ENCODE measurements at places on chromosomes 4 and X.
A peak's percentile ranks its signal among the peaks of the same experiment; 100 is the strongest.

GRCh38 chr4:38976308-38976707 is 55.9 kb downstream of the TMEM156 start:
- DNase-seq = no peak

DNA sequence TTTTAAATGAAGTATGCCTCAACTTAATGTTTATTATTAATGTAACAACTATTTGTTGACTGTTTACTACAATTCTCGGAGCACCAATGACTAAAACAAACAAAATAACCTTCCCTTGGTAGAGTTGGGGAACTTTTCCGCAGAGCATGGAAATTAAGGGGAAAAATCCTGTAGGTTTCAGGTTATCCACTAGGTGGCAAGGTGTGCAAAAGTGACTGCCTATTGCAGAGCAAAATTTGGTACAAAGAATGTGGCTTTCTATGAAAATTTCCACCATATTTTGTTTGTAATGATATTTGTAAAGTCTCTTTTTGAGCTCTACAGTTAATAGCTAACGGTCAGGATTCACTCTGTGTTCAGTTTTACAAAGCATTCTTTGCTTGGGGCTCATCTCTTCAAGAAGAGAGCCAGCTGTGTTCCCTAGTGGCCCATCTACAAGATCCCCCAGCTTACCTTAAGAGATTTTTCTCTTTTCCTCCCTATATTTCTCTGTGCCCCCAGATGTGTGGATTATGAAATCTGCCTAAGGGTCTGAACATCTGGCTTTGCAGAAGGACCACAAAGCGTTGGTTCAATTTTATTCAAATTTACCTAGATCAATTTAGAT is 61.1 kb downstream of the FBXO8 start:
- no peak for DNase-seq

- no peak for DNase-seq
Measured at GRCh38 chrX:15829217-15829616, 25.4 kb downstream of the AP1S2 start.

GRCh38 chr4:69859140-69859685 is 732 bp downstream of the SULT1E1 start:
- DNase-seq = no peak

- peak; percentile 57 for DNase-seq
Measured at GRCh38 chr4:128512161-128512560, 224.5 kb upstream of the PGRMC2 start.

GRCh38 chrX:152632445-152633097 is 5.1 kb upstream of the GABRQ start:
- peak; percentile 5 for DNase-seq

DNA sequence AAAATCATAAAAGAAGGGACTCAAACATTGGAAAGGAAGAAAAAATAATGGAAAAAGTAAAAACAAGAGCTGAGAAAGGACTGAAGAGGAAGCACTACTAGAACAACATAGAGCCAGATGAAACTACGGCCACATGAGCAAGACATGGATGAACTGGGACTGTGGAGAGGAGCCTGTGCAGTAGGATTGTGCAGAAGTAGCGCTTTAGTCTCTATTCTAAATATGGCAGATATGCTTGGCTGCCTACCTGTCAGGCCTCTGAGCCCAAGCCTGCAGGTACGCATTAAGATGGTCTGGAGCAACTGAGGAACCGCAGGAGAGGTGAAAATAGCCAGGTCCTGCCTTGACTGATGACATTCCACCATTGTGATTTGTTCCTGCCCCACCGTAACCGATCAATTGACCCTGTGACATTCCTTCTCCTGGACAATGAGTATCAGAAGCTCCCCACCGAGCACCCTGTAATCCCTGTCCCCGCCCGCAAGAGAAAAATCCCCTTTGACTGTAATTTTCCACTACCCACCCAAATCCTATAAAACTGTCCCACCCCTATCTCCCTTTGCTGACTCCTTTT is 154.3 kb downstream of the CAMK2D start:
- DNase-seq = no peak

- no peak for DNase-seq
Measured at GRCh38 chr4:62871078-62871477, 1538.2 kb downstream of the TECRL start.

GRCh38 chrX:55119712-55120111 is 30.9 kb downstream of the PAGE2 start:
- DNase-seq = no peak

DNA sequence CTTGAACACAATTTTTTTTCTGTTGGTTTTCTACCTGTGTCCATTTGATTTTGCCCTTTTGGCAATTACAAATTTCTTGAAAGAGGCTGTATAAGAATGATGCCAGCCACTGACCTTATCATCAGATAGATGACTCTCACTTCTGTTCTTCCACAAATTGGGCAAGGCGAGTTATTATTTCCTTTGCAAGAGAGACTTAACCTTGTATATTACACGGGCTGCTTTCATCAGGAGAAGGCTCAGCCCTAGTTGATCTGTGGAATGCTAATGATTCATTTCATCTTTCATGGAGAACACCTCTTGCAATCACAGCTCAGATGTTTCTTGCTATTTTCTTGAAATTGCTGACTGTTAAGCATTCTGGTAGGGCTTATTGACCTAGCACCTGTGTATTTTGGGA is 1155.4 kb downstream of the STIM2 start:
- no peak for DNase-seq

DNA sequence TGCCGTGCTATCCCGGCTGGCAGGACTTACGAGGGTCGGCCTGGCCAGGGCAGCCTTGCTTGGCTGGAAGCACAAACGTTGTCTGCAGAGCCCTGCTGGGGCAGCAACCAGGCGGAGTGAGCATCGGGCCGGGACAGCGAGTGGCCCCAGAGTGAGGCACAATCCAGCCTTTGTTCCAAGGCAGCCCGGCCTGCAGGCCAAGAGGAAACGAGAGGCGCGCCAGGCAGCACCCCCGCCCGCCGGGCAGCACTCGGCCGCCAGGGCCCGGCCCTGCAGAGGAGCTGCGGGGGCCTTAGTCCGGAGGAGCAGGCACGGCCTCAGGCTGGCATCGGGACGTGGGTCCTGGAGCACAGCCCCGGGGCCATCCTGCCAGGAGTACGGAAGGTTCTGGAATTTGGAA is 24.1 kb downstream of the FGFRL1 start:
- DNase-seq = no peak

DNA sequence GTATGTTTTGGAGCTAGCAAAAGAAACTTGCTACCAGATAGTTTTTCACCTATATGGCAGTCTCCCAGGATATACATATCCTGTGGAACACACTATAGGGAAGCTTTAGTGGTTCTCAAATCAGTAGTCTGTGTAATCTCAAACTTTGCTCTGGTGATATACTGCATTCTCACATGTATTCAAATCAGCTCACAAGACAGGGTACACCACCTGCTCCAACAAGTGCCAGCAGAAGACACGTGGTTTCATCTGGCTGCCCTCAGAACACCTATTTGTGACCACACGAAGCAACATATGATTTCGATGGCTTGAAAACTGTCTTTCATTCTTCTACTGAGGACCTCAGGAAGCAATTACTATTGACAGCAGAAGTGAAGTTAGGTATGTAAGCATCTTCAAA is 37.7 kb downstream of the BCLAF3 start:
- no peak for DNase-seq

DNA sequence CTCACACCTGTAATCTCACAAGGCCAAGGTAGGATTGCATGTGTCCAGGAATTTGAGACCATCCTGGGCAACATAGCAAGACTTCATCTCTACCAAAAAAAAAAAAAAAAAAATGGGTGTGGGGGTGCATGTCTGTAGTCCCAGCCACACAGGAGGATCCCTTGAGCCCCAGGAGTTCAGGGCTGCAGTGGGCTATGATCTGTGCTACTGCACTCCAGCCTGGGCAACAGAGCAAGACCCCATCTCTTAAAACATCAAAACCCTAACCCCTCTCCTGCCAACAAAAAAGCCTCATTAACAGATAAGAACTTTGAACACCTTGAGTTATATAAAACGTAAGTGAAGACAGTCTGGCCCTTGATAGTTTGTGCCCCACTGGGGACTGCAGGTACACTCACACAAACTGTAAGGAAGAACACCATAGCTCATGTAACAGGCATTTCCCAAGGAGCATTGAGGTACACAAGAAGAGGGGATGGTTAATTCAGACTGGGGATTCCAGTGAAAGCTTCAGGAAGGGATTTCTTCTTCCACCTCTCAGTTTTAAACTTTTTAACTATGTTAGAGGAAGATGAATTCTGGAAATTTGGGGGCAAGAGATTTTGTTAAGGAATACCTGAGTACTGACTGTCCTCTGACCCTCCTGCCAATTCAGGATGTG is 34.7 kb downstream of the RBPJ start:
- no peak for DNase-seq

GRCh38 chrX:103861200-103861599 is 29.1 kb upstream of the RAB9B start:
- DNase-seq = no peak

- DNase-seq = no peak
Measured at GRCh38 chr4:37953620-37954293, 6.4 kb upstream of the PTTG2 start.

DNA sequence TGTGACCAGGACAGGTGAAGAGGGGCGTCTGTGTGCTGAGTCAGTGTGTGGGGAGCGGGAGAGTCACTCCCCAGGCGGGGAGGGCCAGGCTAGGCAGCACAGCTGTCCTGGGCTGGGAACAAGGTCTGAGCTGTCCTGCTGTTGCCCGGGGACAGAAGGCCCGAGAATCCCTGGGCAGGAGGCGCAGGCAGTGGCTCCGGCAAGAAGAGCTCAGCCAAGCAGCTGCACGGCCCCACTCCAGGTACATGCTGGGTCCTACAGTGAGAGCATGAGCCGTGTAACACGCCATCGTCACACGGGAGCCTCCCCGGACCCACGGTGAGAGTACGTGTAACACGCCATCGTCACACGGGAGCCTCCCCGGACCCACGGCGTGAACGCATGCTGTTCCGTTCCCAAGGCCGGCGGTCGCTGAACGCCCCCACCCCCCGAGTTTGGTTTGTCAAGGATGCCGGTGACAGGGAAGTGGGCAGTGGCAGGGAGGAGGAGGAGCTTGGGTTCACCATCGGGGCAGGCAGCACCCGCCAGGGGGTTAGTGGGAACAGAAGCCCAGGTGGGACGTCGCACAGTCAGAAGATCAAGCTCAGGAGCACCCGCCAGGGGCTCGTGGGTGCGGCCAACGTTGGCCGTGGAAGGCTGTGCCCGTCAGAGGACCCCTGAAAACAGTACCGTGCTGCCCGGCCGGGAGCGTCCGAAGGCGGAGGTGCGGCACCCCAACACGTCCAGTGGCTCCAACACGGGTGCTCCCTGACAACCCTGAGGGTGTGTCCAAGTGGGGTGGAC is 15.6 kb downstream of the PPP2R3B start:
- DNase-seq = no peak

DNA sequence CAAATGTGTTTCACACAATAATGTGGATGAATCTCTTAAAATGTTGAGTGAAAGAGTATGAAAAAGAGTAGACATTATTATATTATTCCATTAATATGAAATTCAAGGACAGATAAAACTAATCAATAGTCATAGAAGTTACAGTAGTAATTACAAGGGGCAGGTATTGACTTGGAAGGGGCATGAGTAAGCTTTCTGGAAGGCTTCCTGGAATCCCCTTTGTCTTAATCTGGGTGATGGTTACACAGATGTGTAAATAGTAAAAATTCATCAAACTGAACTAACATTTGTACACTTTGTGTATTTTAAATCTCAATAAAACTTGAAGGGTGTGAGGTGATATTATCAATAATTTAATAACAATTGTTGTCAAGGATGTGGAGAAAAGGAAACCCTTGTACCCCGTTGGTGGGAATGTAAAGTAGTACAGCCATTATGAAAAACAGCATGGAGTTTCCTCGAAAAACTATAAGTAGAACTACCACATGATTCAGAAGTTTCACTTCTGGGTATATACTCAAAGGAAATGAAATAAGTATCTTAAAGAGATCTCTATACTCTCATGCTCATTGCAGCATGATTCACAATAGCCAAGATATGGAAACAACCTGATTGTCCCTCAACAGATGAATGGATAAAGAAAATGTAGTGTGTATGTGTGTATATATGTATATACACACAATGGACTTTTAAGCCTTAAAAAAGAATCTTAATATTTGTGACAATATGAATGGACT is 96.9 kb upstream of the MID1IP1 start:
- DNase-seq = no peak

DNA sequence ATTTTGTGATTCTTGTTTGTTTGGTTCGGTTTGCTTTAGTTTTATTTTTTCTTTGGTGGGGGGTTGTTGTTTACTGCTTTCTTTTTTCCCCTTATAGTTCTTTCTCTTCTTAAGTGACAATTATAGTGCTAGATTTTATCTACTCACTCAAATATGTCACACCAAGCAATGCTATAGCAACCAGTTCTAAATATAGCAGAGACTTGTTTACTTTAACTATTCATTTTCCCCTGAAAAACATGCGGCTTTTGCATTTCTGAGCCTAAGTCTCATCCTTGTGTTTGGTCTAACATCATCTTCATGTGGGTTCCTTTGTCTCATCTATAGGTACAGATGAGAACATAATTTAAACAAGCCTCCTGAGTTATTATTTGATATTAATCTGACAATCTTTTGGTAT is 676.6 kb downstream of the FAT4 start:
- DNase-seq = no peak

DNA sequence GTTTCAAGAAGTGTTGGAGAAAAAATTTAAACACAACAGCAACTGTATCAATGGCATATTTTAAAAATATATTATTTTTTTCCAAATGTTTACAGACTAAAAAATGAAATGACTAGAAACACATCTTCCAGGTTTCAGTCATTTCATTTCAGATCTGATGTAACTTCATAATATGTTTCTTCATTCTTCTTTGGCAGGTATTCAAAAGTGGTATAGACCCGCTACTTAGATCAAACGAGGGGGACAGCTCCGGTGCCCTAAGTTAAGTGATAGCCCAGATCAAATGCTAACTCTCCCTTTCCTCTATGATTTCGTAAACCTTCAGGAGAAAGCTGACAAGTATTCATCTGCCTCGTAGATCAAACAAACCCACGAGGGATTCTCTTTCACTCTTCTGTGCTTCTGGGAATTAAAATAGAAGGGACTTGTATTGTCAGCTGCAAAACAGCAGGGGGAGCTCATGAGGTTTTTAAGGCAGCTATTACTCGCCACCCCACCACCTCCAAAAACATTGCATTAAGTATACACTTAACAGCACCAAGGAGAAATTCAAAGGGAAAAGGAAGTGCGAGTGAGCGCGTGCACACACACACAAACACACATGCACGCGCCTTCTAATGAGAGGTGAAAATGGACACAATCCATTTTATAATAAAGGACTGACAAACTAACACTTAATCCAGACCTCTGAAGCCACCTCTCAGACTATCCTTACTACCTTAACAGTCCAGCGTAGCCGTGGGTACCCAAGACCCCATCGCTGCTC is 21.4 kb downstream of the HELT start:
- DNase-seq = peak; percentile 34

All from AG09319 (cell line).